Sigmoid colon (tissue), 7 donors: ENCODE measurements at places on chromosomes 1 and 21.

- DNase-seq = no peak
These were observed 174.1 kb downstream of the PBX1 start for GRCh38 chr1:164733070-164733469.

DNA sequence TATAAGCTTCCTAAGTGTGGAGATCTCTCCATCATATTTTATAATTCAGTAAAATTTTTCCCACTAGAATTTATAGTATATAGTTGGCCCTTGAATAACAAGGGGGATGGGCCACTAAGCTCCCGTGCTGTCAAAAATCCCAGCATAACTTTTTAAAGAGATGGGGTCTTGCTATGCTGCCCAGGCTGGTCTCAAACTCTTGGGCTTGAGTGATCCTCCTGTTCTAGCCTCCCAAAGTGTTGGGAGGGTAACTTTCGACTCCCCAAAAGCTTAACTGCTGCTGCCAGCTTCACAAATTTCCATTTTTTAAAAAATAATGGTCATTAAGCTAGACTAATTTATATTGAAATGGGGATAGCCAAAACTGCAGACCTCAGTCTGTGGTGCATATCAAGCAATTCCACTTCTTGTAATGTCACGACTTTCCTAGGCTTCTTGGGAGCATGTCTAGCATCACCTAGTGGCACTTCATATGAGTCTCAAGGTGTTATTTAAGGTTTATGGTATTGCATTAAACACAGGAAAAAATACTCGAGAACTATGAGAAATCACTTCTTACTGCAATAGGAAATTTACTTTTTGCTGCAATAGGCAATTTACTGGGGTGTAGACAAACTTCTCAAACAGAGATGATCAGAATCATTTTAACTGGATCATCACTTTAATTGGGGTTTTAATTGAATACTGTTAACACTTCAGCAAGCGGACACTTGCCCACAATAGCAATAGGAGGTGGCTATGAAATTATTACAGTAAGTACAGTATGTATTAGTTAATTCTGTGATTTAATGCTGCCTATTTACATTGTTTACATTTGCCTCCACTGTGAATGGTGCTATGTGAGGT, 19.3 kb upstream of the ACTA1 start:
- no peak for DNase-seq

GRCh38 chr1:174174461-174175329, 15.4 kb downstream of the RABGAP1L start:
- DNase-seq = no peak

DNA sequence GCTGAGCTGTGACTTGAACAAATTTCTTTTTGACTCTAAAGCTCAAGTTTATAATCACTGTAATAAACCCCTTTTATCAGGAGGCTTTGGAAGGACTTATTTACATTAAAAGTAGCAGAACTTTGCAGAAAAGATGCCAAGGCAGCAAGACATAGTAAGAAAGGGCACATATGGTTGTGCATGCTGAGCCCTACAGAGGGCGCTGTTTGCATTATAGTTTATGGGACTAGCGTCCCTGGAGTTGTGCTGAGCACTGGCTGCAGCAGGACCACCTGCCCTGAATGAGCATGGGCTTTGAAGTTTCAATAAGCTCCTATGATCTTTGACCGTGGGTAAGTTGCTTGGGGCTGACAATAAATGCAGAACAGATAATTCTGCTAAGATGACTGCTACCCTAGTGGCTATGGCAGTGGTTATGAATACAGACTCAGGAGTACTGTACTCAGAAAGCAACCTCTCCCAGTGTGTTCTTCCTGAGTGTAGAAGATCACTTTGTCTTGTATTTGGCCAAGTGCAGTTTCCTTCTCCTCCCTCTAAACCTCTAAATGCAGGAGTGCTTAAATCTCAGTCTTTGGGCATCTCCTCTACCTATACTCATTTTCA, 45.4 kb upstream of the USP1 start:
- no peak for DNase-seq

GRCh38 chr1:209430821-209431259, 152.7 kb upstream of the CAMK1G start:
- no peak for DNase-seq

GRCh38 chr1:193406901-193407300, 220.5 kb upstream of the B3GALT2 start:
- no peak for DNase-seq
